Ovary (tissue), 10 donors: ENCODE measurements at places on chromosomes 6 and 20. TPM values are rescaled to one million over a fixed set of nuclear protein-coding genes. Genes with fewer than 3 reads are reported as not detected.

PKIB gene
- total RNA-seq = 0.36 TPM

ERVFRD-1 gene
- total RNA-seq = not detected

GRCh38 chr6:39853604-39854003 lies 61.4 kb downstream of the DAAM2 start:
- DNase-seq = no peak
- H3K4me3 ChIP-seq = no peak overlapping the region
- peaks cover 3% of the 10 kb centered on the region for H3K4me1 ChIP-seq
- H3K27ac ChIP-seq = no peak overlapping the region
- no peaks in the 10 kb centered on the region for H3K36me3 ChIP-seq

PTCRA gene
- total RNA-seq = not detected
